ENCODE measurements at places on chromosomes 6 and 20.

DNA sequence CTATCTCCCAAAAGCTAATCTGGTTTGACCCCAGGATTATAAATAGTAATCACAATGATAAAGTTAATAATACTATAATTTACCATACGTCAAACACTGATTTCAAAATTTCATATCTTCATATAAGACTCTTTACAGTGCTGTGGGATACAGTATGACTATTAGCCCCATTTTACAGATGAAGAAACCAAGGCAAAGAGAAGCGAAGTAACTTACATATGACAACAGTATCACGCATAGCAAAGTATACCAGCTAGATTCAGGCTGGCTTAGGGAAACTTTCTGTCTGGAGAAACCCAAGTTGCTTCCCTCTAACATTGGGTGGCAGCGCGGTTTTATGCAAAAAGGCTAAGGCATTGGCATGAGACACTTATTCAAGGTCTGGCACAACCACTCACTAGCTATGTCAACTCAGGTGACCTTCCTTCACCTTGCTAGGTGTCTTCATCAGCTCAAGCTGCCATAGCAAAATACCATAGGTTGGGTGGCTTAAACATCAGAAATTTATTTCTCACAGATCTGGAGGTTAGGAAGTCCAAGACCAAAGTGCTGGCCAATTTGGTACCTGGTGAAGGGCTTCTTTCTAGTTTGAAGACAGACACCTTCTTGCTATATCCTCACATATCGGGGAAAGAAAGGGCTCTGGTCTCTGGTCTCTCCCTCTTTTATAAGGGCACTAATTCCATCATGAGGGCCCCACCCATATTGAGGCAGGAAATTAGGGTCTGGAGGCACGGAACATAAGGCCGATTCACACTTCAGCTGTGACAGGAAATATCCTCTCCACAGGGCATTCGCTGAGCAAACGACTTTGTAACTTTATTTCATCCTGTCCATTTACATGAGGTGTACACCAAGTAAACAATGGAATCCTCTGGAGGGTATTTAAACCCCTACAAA lies 22.4 kb upstream of the UTRN start:
- DNase-seq: no peak

DNA sequence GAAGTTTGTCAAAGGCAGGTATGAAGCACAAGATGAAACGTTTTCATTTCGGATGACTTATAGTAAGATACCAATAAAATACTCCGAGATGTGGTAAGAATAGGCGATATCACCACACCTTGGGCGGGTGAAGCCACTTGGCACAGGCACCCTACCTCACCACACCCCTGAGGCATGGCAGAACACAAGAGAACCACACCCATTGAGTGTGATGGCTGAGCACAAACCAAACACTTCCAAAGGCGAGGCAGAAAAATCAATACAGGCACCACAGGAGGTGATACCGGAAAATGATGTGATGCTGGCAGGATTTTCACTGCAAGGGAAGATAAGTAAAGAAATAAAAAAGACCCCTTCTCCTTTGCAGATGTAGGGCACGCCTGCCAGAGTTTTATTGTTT lies 332.9 kb upstream of the PRDM1 start:
- no peak for DNase-seq

- no peak for DNase-seq
Observed at GRCh38 chr6:24778878-24779277, 4.1 kb downstream of the GMNN start.

- DNase-seq: no peak
Observed at GRCh38 chr6:113763876-113764275, 93.3 kb upstream of the MARCKS start.

- DNase-seq: no peak
Observed at GRCh38 chr20:16270989-16271388, 302.3 kb downstream of the KIF16B start.

DNA sequence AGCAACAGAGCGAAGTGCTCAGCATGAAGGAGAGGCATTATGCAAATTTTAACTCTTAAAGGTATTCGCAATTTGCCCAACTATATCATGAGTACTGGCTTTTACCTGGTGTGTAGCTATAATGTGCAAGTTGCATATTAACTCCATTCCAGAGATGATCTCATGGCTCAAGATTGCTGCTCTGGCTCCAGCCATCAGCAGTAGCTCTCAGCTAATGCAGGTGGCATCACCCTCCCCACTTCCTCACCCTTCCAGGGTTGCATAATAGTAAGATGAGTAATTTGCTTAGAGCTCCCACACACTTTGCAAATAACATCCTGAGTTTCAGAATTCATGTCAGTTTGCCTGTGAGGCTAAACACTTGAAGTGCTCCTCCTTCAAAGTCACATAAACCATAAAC lies 15.9 kb upstream of the PCSK2 start:
- no peak for DNase-seq

DNA sequence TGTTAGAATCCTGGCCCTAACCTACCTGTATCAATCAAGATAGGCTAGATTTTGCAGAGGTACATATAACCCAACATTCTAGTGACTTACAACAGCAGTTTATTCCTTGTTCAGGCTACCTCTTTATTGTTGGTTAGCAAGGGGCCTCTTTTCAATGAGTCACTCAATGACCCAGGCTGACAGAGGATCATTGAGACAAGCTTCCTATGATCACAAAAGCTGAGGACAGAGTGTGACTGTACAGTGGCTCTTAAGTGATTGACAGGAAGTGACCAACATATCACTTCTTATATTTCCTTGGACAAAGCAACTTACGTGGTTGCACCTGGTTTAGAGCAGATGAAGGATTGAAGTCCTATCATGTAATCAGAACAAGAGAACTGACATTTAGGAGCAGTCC lies 740.9 kb downstream of the FRK start:
- DNase-seq: no peak

GRCh38 chr6:166351715-166352285 lies 9.5 kb upstream of the SFT2D1 start:
- DNase-seq: no peak

GRCh38 chr6:40477246-40478126 lies 109.7 kb downstream of the LRFN2 start:
- no peak for DNase-seq

DNA sequence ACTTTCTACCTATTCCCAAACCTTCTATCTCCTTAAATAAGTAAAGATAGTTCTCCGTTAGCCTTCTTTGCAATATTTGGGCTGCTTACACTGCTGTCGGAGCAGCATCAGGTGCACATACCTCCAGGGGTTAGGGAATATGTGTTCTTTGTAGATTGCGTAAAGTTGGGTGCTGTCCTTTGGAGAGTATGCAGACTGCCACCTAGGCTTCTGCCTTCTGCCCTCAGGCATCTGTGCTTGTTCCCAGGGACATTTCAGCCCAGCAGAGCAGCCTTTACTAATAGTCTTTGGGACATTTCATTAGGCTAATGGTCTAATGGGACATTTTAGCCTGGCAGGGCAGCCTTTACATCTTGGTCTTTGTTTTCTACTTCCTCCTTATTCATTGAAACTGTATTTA lies 260.6 kb downstream of the TPBG start:
- DNase-seq: no peak

DNA sequence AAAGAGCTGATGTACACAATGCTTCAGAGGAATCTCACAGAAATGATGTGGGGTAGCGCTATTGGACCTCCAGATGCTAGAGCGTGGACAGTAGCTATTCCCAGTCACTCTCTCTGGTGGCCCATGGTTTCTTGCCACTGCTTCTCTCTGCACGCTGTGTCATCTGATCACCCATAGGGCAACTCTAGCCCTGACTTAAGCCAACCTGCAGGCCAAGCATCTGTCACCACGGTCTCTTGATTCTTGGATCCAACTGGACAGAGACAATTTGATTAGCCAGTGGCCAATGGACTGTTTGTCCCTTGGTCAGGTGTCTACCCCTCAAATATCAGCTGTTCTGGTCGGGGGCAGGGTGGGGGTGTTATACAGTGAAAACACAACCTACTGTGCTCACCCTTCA lies 42.4 kb upstream of the TRAF3IP2 start:
- DNase-seq: no peak

- no peak for DNase-seq
Observed at GRCh38 chr6:154653385-154653784, 79.8 kb upstream of the SCAF8 start.

- DNase-seq: no peak
Observed at GRCh38 chr20:46127396-46128010, 9.4 kb downstream of the CD40 start.

DNA sequence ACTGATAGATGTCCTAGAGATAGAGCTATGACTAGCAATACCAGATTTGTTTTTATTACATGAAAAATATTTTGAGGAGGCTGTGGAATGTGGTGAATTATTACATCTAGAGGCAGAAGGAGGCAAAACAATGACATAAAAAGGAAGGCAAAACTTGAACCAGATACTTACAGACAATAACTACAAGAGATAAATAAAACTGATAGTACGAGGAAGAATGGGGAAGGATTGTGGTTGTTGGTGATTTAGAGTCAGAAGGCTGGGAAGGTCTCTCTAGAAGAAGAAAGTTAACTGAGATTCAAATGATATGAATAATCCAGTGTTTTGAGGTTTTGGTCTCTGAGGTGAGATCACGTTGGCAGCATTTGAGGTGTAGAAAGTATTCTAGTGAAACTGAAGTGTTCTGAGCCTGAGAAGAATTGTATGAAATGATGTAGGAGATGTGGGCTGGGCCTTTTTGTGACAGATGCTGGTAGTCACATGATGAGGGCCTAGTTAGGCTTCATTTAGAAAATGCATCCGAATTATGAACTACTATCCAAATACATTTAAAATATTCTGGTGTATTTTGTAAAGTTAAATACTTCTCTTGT lies 589.1 kb downstream of the EYS start:
- no peak for DNase-seq

DNA sequence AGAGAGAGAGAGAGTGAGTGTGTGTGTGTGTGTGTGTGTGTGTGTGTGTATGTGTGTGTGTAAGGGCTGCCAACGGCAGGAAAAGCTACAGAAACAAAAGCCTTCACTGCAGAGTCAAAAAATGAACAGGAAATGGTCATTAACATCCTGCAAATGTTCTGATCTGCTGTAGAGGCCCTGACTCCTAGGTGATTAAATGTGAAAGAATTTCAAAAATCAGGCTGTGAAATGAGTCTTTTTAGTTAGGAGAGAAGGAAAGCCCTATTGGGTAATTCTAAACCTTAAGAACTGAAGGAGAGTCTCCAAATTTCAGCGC lies 166.5 kb upstream of the MYLIP start:
- DNase-seq: no peak

- DNase-seq: no peak
Observed at GRCh38 chr6:22025468-22026163, 271.2 kb downstream of the PRL start.

DNA sequence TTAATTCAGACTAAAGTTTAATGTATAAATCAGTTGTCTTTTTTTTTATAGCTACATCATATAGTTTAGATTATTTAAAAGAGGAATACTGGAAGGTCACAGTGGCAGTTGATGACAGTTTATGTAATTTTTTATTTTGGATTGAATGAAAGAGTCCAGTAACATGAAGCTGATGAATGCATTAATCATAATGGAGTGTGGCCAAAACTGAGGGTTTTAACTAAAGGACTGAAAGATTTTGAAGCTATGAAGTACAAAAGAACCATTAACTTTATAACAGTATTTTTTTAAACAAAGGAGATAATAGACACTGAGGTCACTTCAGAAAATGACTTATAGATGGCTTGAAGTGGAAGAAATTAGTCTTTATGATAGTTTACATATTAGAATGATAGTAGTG lies 41.3 kb downstream of the TRMT11 start:
- DNase-seq: no peak

DNA sequence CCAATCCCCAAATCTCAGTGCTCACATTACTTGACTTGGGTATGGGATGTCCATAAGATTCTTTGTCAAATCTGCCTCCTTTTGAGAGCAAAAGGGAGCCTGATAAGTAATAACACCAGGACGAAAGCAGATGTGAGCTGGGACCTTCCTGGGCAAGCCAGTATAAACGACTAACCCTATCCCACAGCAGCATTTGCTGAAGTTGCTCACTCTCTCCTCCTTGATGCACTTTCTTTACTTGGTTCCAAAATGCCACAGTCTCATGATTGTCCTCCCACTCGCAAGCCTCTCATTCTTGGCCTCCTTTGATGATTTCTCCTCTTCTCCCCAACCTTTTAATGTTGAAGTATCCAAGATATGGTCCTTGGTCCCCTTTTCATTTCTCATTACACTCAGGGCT lies 44.7 kb upstream of the TAGAP start:
- DNase-seq: no peak

DNA sequence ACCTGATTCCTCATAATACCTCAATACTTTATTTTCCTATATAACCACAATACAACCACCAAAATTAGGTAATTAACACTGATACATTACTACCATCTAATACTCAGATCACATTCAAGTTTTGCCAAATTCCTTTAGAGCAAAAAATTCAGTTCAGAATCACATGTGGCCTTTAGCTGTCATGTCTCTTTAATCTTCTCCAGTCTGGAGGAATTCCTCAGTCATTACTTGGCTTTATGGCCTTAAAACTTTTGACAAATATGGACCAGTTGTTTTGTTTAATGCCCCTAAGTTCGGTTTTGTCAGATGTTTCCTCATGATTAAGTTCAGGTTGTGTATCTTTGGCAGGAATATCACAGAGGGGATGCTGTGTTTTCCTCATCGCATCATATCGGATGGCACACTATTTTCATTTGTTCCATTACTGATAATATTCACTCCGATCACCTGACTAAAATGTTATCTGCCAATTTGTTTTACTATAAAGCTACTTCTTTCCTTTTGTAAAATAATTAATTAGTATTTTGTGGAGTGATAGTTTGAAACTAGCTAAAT lies 51.2 kb upstream of the AKIRIN2 start:
- no peak for DNase-seq

- no peak for DNase-seq
Observed at GRCh38 chr6:134074151-134075055, 22.0 kb upstream of the SLC2A12 start.

- no peak for DNase-seq
Observed at GRCh38 chr6:22826961-22827360, 257.6 kb downstream of the HDGFL1 start.

DNA sequence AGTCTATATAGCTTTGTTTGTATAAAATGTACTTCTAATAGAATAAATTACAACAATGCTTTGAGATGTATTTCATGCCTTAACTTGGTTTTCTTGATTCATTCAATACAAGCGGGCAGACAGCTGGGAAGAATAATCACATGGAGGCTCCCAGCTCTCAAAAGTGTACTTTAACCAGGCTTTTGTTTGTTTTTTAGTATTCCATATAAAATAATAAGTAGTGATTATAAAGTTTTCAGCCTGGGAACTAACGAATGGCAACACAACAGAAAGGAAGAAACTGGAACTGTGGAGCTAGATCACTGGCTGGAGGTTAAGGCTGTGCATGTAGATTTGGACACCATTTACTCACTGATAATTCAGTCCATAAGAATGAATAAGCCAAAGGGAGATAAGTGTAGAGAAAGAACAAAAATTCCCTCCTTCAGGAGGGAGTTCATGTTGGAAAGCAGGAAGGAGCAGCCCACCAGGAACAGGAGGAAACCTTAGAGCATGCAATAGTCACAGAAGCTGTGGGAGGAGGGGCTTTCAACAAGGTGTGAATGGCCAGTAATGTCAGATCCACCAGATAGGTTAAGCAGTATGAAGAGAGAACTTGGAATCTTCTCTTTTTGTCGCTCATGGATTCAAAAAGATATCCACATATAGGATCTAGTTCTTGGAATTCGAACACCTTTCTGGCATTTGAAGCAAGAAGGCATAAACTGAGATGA lies 41.2 kb upstream of the SLC35D3 start:
- no peak for DNase-seq
